Right renal pelvis (tissue), 4 donors: ENCODE measurements at places on chromosomes 4 and X. TPM values are rescaled to one million over a fixed set of nuclear protein-coding genes. Genes with fewer than 3 reads are reported as not detected.

DNA sequence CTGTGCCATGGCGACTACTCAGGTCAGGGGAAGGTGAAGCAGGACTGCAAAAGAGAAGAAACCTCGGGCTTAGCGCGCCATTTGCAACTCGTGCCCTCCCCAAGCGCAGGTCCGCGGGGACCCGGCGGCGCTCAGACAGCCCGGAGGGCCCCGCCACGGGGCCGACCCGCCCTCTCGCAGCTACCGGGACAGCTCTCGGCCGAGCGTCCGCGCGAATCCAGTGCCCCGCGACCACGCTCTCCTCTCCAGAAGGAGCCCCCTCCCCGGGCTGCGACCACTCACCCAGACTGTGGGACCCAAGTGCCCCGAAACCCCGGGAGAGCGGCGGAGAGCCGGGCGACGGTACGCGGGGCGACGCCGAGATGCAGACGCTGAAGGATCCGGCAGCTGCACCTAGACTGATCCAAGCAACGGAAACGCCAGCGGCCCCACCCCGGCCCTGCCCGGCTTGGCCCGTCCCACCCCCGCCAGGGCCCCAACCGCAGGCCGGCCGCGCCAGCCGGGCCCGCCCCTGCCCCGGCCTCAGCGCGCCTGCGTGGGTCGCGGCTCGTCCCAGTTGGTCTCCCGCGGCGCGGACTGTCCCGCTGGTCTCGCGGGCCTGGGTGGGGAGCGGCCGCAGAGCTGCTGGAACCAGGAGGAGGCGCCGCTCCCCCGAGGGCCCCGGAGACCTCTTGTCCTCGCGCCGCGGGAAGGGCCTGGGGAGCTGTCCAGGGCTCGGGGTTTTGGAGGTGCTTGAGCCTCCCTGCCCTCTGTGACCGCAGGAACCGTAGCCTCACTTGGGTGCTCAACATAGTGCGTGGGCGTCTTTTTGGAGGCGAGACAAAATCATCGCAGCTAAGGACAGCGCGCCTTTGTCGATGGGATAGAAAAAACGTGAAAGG is at the start of gene ANXA5:
TSS of gene ANXA5 (minus strand) at position 400 of the 881 bp plus-strand sequence. CDS start at position 9, 391 bp downstream.
- peak; percentile 63 for DNase-seq

DNA sequence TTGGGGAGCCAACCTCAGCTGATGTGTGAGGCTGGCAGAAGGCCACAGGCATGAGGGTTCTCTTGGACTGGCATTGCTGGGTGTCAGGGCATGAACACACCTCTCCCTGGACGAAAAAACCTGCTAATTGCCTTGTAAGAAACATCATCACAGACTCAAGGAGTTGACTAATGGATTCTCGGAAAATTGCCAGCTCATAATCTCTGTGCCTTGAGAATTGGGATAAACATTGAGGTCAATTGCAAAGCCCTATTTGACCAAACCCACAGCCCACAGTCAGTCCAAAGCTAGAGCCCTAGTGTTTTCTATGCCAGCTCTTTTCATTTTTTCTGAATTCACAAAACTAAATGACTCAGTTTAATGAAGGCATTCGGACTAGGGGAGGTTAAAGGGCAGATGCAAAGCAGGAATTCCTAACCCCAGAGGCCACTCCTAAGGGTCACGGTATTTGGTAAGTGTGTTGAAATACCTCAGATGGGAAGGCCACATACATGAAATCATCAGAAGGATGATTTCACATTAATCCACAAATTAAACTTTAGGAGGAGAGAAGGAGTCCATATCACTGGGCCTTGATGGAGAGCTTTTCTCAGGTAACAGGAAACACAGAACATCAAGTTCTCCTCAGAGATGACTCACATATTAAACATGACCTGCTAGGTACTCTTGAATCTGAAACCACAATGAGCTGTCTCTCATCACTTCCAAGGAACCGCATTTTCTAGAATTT is 39.0 kb upstream of the RASL11B start:
- DNase-seq, result no peak

DNA sequence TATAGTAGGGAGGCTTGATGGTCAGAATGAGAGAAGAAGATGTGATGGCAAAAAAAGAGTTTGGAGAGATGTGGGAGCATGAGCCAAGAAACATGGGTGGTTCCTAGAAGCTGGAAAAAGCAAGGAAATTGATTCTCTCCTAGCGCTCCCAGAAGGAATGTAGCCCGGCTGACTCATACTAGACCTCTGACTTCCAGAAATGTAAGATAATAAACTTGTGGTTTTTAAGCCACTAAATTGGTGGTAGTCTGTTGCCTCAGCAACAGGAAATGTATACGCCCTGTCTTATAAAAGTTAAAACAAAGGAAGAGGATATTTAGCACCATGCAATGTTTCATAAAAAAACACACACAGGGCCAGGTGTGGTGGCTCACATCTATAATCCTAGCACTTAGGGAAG is 182.7 kb upstream of the PCDH7 start:
- DNase-seq, result no peak

- no peak for DNase-seq
These were observed 83.5 kb downstream of the SYNPO2 start for GRCh38 chr4:118972167-118972566.

GRCh38 chr4:95513022-95513421 is 35.8 kb downstream of the UNC5C start:
- DNase-seq, result no peak

GRCh38 chr4:143736861-143737260 is 36.4 kb upstream of the FREM3 start:
- no peak for DNase-seq

- DNase-seq, result no peak
These were observed 6.7 kb upstream of the NXF3 start for GRCh38 chrX:103099691-103100090.

DNA sequence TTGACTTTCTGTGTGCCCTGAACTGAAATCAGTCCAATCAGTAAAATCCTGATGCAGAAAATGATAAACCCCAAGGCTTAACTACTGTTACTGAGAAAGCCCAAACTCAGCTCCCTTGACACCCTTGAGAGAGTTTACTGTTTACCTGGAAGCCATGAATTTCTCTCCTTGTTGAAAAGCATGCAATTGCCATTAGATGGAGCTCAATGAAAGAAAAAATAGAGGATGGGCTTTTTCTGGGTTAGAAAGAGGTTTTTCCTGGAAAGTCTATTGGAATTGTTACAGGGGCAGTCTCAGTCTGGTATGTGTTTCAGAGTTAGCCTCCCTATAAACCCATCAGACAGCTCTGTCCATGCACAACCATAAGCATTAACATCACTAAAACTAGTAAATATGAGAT is 66.4 kb upstream of the C4orf54 start:
- DNase-seq, result no peak

GRCh38 chr4:183142571-183143550 is 43.8 kb downstream of the WWC2 start:
- DNase-seq, result no peak

- no peak for DNase-seq
These were observed 270.8 kb downstream of the FSTL5 start for GRCh38 chr4:161892951-161893350.

DNA sequence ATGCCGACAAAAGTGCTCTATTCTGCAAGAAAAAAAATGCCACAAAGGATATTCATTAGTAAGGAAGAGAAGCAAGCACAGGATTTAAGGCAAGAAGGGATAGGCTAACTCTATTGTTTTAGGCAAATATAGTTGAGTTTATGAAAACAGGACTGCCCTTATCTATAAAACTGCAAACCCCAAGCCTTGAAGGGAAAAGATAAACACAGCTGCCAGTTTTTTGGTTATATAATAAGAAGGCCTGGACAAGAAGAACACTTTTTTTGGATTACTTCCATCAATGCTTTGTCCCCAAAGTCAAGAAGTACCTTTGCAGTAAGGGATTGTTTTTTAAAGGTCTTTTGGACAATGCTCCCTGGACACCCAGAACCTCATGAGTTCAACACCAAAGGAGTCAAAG is 45.4 kb upstream of the WWC2 start:
- DNase-seq, result no peak

DNA sequence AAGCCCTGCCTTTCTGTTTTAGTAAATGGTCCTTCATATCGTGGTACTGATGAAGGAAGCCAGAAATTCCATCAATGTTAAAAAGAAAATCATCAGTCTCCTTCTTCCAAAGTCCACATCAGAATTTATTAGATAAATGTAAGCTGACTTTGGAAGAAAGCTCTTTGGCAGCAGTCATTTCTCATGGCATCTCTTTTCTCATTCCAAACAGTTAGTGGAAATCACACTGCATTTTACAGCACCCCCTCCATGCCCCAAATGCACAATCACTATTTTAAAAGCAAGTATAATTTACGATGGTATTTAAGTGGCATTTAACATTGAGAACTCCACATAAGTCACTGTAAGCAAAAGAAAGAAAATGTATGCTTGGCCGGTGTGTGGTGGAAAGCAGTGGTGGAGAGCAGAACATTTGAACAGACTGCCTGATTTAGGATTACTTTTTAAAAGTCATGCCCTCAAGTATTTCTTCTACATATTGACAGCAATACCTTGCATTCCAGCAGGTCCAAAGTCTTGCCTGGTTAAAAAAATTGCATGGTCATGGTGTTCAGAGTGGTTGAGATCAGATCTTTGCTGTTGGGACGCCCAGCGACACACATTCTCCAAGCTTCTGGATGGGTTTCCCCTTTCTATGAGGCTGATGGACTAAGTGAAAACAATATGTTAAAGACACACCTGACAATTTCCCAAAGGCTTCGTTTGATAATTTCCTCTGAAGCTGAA is 248.6 kb downstream of the ADAMTS3 start:
- DNase-seq, result no peak

GRCh38 chr4:114674080-114674479 is 75.5 kb downstream of the UGT8 start:
- DNase-seq, result no peak

GRCh38 chr4:24330573-24330972 is 253.8 kb downstream of the DHX15 start:
- no peak for DNase-seq

GRCh38 chrX:136310411-136310810 is 9.6 kb downstream of the ADGRG4 start:
- DNase-seq, result no peak

Gene CYSLTR1
- 1.6 TPM for polyA plus RNA-seq

Gene HMGB3
- 140 TPM for polyA plus RNA-seq

Gene CLDN22
- 0.56 TPM for polyA plus RNA-seq

Gene ZNF827
- 34.7 TPM for polyA plus RNA-seq
